Activated gamma-delta T cell (primary cell): ENCODE measurements at places on chromosomes 6 and 20.

DNA sequence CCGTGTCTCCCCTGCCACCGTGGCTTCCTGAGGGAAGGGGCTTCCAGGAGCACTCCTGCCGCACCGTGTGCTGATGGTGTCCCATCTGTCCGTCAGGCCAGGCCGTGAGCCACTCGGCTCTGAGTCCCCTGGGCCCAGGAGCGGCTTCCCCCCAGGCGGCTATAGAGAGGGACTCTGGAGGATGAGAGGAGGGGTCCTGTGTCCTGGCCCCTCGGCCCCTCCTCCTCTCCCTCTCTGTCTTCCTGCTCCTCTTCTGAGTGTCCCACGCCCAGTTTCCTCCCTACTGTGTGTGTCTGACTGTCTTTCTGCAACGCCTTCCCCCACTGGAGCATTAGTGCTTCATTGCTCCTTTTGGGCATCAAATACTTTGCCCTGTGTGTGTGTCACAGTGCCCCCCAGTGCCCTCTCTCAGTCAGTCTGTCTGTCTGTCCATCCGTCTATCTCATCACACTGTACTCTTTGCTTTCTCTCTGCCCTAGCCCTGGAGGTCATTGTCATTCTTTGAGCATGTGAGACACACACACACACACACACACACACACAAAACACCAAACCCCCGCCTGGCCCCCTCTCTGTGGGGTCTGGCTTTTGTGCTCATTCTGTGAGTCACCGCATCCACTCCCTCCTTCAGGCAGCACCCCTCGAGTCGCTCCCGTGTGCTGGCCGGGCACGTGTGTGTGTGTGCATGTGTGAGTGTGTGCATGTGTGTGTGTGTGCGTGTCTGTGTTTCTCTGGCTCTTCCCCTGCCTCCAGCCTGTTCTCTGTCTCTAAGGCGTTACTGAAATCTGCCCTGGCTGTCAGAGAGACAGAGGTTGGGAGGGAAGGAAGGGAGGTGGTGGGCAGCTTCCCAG lies 71.9 kb downstream of the SRC start:
- no peak for DNase-seq

DNA sequence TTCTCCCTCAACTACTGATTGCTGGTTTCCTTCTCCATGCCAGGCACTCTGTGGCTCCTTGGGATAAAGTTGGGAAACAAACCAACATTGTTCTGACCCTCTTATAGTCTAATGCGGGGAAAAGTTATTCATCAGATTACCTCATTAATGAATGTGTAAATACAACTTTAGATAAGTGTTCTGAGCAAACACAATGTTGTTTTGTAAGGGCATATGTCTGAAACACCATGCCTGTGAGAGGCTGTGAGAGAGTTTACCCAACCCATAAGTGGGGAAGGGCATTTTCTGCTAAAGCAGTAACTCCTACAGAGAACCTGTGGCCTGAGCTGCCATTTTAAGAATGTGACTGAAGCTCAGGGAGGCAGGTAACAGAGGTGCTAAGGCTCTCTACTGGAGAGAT lies 283.5 kb downstream of the KHDC1L start:
- no peak for DNase-seq

- no peak for DNase-seq
These were observed 618 bp downstream of the RTN4IP1 start for GRCh38 chr6:106628658-106629102.

GRCh38 chr6:168408504-168409136 lies 32.4 kb upstream of the SMOC2 start:
- no peak for DNase-seq

GRCh38 chr6:170210026-170210390 lies 80.9 kb downstream of the DLL1 start:
- DNase-seq = no peak

DNA sequence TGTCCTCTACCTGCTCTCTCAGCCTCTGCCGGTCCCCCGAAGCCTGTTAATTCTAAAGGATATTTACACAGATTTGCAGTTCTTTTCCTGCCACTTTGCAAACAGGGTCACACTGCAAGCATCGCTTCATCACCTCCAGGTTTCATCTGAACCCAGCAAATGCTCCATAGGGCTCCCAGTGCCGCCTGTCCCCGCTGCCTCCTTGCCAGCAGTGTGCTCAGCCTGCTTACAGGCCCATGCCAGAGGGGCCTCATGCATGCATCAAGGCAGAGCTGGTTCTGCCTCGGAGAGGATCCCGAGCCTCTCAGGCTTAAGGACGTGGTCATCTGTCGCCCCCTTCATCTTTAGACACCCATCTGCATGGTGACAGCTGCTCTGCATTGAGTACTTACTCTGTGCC lies 10.5 kb downstream of the SIRPA start:
- DNase-seq = no peak

DNA sequence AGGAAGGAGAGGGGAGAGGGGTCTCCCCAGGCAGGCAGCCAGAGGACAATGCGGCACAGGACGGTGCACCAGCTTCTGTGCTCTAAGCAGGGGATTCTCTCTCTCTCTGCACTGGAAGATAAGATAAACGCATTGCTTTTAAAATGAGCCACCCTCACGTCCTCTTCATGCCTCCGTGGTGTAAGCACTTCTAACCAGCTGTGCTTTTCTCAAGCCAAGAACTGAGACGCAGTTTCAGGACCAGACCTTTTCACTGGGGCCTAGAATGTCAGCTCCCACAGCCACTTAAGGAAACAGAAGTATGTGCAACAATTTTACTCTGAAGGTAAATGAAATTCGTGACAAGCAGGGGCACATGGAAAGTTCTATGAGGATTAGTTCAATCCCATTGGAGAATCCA lies 82.4 kb downstream of the PSMB1 start:
- DNase-seq = no peak

GRCh38 chr6:53499094-53499493 lies 45.8 kb downstream of the GCLC start:
- DNase-seq = no peak

- DNase-seq = no peak
These were observed 125.2 kb upstream of the RALGAPA2 start for GRCh38 chr20:20837574-20838021.

GRCh38 chr6:140912686-140913085 lies 1220.0 kb upstream of the GJE1 start:
- DNase-seq = no peak

DNA sequence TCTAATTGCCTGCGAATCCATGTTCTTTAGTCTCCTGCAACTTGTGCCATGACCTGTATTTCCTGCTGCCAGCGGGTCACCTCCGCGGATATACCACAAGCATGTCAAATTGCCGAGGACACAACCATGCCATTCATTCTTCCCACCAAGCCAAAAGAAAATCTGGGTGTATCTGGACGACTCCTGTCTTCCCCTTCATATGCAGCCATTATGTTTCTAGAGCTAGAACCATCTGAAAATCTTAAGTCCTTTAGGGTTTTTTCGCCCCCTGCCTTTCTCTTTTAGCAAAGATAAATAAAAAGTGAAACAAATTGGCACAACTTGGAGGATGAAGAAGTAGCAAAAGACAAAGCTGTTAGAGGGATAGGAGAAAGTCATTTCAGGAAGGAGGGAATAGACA lies 242.6 kb downstream of the ARID1B start:
- DNase-seq = no peak

DNA sequence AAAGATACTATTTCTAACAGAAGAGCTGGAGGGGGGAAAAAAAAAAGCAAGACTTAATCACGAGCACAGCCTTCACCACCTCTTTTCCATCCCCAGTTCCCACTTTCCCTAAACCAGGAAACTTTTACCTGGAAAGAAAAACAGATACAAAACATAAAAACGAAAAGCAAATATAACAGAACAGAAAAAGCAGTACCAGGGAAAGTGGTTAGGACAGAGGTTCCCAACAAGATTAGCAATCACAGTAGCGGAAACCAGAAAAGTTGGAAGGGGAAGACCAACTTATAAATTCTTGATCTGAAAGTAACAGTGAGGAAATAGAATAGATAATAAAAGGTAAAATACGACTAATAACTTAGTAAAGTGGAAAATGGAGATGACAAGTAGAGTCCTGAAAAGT lies 1.2 kb downstream of the DDX39B start:
- DNase-seq = no peak

- DNase-seq = no peak
These were observed 43.1 kb downstream of the CD109 start for GRCh38 chr6:73739096-73739495.

DNA sequence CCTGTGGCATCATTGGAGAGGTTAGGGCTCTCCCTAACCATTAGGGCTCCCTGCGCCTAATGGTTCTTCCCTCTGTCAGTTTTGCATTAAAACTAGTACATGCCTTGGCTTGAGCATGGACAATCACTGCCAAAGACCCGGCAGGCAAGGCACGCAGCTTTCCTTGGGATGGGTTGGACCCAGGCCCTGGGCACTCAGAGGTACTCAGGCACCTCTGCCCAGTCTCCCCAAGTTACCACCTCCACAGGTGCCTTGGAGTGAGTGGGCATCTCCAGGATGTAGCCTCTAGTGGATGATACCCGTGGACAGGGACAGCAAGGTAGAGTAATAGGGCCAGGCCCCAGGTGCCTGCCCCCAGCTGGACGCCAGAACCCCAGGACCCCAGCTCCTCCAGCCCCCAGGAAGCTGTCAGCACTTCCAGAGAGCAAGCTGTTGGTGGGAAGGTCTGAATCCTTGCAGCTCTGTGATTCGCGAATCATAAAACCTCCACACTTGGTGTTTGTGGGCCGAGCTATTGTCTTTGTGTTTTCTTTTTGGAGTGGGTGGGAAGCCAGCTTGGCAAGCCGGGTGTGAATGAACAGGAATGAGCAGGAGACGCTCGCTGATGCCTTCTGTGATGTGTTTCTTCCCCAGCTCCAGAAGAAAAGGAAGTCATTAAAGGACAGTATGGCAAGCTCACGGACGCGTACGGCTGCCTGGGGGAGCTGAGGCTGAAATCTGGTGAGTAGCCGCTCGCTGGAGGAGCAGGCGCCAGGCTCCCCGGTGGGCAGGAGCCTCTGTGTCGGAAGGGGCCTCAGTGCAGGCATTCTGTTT lies 35.1 kb downstream of the SYNJ2 start:
- no peak for DNase-seq

GRCh38 chr20:49676581-49677291 lies 36.9 kb downstream of the B4GALT5 start:
- no peak for DNase-seq

DNA sequence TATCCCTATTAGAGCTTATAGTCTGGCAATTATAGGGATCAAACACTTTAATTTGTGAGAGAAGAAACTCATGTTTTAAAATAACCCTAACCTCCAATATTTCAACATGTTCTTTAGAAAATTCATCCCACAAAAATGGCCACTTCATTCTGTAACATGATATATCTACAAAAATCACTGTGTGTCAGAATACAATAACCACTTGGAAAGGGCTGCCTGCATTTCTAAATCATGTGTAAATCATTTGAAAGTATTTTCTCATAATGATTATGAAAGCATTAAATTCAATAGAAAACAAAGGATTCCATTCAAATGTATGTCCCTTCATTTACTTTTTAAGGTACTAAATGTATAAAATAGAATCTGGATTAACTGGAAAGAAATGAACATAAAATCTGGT lies 101.4 kb upstream of the NHSL1 start:
- no peak for DNase-seq

DNA sequence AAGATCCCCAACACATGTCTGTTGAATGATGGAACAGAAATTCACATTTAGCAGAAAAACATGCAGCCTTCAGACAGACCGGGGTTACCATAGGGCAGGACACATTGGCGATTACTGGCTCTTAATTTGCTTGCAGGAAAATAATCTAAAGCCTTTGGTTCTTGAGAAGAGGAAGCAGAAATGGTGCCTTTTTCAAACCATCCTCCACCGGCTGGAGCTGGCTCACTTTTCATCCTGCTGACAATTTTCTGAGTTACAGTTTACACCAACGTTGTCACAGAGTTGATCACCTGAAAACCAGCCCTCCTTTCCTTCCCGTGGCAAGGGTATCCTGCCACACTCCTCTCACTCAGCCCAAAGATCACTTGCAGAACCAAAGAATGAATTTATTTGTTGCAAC lies 32.6 kb downstream of the SF3B5 start:
- DNase-seq = no peak

DNA sequence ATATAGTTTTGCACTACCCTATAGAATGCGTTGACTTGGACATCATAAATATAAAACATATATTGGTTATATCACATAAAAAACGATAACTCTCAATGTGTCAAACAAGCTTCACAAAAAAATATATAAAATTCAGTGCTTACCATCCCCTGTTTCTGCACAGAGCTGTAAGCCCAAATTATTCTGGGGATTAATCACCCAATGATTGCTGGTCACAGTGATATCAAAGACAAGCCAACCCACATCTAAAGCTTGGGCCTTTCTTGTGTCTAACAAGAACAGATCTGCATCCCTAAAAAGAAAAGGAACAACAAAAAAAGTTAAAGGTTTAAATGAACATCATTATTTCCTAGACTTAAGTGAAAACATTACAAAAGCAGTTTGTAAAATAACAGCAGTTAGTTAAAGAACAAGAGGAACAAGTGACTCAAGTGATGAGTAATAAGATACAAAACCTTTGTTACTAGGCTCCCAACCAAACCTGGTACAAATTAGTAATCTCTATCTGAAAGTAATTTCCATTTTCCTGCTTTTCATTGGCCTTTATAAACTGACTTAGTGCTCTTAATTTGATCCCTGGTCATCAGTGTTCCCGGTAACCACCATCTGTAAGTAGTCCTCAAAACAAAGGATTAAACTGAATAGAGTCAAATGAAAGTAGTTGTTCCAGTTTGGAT lies 81.1 kb downstream of the BMP5 start:
- no peak for DNase-seq

DNA sequence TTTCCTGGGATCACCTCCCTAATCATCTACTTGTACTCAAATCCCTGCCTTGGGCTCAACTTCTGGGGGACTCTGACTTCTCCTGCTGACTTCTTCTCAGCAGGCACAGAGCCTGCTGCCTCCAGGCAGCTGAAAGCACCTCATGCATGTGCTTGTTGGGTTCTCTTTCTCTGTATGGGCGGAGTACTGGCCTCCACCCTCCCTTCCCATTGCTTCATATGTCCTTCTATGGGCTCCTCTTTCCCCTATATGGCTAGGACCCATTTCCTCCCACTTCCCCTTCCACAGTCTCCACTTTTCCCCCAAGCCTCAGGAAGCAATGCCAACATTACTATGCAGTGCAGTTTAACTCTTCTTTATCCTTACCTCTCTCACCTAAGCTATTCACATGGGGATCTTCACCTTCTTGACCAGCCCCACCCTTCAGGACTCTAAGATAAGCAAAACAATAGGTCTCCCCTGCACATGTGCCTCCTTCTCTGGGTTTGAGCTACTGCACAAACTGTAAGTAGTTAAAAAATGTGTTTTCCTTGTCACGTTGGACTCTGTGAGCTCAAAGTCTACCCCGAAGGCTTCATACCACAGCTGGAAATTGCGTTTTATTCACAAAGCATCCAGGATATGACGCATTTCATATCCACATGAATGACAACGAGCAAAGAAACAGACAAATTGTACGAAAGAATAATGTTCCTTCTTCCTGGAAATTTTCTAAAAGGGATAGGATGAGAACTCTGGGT lies 93.7 kb downstream of the CDS2 start:
- no peak for DNase-seq
